Activated T-helper 1 cell treated with anti-CD3 and anti-CD28 coated beads, Interleukin-2, amount 50 U/mL, for 16 hours (primary cell): ENCODE measurements at places on chromosomes 3 and 15.

DNA sequence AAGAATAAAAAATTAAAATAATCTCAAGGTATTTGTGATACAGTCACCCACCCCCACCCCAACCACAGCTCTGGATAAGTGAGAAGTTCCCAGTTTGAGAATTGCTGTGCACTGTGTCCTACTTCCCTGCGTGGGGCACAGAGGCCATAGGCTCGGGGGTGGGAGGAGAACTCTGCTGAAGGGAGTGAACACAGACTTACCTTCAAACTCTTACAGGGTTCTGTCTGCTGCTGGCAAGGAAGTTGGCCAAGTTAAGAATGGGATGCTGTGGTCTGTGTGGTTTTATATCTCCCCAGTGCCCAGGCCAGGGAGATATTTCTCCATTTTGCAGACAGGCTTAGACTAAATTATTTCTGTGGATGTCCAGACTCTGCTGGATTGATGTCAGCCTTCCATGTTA lies 37.6 kb downstream of the SPTSSB start:
- DNase-seq, result no peak

GRCh38 chr3:179309225-179310078 lies 13.4 kb upstream of the ZNF639 start:
- no peak for DNase-seq

DNA sequence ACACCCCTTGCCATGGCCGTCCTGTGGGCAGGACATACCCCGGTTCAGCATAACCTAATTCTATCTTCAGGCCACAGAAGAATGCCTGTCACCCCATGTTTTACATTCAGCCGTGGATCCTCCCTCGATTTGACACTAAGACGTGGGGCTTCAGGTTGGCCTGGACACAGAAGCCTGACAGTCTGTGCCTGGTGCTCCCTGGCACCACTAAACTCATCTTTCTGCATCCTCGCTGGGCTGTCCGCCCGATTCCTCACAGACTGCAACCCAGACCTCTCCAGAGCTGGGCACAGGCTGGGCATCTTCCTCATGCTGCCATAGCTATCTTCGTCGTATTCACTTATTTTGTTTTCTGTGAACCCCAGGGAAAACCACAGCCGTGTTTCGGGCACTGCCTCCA lies 117.8 kb upstream of the IQSEC1 start:
- no peak for DNase-seq

GRCh38 chr3:114427285-114428043 lies 133.6 kb downstream of the TIGIT start:
- no peak for DNase-seq

DNA sequence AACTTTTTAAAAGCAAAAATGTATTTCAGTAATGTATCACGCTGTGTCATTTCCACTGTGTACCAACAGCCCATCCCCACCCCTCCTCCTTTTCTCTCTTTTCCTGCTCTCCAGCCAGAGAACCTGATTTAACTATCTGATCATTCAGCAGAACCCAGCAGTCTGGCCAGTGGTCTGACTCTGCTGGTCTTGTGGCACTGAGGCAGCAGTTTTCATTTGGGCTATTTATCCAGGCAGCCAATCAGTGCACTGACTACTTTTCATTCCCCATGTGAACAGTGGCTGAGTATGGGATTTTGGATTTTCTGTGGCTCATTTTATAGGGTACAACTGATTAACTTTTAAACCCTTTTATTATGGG lies 56.3 kb downstream of the GPR171 start:
- DNase-seq, result no peak

DNA sequence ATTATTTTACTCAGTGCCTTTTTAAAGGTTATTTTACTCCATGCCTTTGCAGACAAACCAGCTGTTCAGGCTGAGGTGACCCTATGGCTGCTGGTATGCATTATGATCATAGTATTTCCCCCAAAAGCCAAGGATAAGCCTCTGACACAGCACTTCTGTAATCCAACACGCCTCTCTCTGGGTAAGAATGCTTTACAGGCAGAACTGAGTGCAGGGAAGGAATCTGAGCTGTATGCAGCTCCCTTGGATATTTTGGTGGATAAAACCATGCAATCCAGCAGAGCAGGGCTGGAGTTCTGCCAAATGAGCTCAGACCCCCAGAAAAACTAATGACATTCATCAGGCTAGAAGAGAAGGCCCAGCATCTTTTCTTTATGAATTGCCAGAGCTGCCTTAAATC lies 11.7 kb upstream of the MAP1A start:
- DNase-seq, result no peak

DNA sequence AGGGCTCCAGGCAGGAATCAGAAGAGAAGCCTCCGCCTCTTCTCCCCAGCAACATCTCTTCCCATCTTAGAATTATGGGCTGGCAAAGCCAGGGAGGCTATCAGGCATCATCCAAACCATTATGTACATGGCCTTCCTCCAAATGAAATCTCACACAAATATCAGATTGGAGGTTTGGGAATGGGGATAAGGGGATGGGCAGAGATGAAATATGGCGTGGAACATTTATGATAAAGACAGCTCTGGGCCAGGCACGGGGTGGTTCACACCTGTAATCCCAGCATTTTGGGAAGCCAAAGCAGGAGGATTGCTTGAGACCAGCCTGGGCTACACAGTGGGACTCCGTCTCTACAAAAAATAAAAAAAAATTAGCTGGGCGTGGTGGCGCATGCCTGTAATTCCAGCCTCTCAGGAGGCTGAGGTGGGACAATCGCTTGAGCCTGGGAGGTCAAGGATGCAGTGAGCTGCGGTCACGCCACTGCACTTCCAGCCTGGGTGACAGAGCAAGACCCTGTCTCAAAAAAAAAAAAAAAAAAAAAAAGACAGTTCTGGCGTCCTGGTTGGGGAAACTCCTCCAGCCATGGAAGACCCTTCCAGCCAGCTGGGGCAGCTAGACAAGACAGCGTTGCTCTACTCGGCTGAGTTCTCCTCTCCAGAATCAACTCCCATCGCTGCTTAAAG lies 36.6 kb downstream of the CPN2 start:
- DNase-seq, result no peak

- DNase-seq, result no peak
Measured at GRCh38 chr3:109922856-109923255, 585.5 kb upstream of the DPPA4 start.

- DNase-seq, result no peak
Measured at GRCh38 chr15:100205549-100206295, 136.1 kb downstream of the ADAMTS17 start.

DNA sequence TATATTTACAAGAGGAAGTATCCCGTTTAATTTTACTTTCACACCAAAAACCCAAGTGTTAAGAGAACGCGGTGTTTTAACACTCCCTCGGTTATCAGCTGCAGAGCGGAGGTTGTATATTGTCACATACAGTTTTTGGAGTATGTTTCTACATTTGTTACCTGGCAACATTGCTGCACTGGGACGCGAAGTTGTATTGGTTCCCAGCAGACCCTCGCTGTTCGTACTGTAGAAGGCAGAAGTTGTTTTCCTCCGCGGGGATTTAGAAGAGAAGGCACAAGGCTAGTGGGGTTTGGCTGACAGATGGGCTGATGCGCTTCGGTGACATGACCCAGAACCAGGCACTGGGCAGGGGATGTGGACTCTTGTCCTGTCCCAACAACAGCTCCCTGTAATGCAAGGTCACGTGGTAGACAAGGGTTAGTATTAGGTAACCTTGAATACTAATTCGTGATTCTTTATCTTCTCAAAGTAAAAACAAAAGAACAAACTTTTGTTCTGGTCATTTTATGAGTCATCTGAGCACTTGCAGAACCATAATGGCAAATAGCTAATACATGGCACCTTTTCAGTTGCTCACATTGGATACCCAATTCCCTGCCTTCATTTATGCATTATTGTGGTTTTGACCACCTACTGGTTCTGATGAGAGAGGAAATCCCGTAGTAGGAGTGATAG lies 230.4 kb upstream of the BHLHE40 start:
- DNase-seq, result no peak

DNA sequence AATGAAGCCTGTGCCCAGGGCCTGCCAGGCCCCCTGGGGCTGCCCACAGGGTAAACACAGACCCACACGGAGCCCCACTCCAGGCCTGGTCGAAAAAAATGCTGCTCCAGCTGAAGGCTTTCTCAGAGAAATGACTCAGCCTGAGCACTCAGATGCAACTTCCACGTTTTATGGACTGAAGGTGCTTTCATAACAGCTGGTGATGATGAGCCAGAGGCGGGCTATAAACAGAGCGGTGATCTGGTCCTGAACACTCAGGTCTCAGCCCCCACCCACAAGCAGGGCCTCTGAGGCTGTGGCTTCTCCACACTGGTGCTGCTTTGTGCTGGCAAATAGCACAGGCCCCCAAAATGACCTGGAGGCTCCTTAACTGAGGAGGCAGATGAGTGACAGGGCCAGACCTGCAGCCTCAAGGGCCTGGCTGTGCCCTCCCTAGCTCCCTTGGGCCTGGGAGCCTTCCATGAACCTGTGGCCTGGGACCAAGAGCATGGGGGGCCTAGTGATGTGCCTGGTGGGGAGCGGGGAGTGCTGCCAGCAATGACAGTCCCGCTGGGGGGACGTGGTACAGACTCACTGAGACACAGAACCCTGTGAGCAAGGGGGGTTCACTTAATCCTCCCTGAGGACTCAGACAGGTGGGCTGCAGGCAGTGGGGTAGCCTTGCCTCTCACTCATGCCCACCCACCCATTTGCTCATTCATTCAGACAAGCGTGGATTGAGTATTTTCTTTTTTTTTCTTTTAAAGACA lies 23.0 kb upstream of the FURIN start:
- no peak for DNase-seq

DNA sequence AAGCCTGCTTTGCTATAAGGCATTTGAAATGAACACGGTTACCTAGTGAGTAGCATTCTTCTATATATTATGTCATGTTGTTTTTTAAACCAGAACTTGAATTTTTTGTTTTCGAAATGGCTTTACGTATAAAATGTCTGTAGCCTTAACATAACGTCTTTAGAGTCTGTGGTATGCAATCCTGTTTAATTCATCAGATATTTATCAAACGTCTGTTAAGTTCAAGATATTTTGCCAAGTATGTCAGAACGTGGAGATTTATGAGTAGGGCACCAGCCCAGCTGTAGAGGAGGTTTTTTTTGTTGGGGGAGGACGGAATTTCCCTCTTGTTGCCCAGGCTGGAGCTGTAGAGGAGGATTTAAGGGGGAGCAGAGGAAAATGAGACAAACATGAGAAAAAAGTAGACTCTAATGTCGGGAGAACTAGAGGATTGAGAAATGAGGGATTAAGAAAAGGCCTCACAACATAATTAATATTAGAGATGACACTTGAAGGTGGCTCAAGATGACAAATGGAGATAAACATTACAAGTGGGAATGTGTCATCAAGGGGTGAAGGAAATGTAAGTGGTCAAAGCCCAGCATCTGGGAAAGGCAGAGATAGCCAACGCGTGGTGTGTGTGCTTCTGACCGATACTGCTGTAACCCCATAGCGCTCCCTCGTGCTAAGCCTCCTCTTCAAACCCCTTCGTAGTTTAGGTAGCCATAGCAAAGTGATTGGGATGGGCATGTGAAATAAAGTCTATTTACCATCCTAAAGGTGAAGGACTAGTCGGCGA lies 154.0 kb upstream of the GOLGA6L4 start:
- no peak for DNase-seq

- DNase-seq, result no peak
Measured at GRCh38 chr15:89089316-89090230, 1.3 kb downstream of the ABHD2 start.

DNA sequence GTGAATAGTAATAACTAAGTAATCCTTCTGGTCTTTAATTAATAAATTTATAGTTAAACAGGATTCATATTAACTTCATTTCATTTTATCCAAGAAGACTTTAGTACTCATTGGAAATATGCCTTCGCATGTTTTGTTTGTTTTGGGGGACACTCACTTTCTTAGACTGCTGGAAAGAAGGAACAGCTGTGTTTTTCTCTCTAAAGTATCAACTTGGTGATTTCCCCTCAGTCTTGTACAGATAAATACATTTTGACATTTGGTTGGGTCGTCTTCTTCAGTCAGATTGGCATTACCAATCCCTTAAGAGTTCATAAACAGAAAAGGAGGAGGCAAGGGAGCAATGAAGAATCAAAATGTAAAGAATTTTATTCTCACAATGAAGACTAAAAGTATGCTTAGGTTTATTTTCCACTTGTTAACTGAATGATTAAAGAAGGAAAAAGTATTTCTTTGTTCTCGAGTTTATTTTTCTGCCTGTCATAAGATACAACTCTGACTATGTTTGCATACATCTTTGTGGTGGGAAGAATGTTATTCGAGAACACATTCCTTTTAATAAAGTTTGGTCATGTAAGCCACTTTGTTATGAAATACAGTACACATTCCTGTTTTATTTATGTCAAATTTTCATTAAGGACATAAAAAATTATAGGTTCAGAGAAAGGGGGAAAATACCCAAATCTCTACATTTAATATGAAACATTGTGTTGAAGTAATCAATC lies 140.2 kb downstream of the GMNC start:
- DNase-seq, result no peak

DNA sequence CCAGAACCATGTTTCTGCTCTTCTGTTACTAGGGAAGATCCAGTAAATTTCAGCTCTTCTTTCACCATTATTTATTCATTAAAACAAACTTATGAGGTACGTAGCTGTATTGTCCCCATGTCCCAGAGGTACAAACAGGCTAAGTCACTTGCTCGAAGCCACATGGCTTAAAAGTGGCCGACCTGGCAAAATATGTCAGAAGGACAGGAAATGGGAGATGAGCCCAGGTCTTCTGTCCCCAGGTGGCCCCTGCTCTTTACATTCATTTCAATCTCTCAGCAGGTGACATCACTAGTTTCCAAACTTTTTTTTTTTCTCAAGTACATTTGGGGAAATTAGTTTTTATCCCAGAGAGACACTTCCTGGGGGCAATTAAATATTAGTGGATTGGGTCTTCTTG lies 34.1 kb upstream of the LPP start:
- DNase-seq, result no peak

DNA sequence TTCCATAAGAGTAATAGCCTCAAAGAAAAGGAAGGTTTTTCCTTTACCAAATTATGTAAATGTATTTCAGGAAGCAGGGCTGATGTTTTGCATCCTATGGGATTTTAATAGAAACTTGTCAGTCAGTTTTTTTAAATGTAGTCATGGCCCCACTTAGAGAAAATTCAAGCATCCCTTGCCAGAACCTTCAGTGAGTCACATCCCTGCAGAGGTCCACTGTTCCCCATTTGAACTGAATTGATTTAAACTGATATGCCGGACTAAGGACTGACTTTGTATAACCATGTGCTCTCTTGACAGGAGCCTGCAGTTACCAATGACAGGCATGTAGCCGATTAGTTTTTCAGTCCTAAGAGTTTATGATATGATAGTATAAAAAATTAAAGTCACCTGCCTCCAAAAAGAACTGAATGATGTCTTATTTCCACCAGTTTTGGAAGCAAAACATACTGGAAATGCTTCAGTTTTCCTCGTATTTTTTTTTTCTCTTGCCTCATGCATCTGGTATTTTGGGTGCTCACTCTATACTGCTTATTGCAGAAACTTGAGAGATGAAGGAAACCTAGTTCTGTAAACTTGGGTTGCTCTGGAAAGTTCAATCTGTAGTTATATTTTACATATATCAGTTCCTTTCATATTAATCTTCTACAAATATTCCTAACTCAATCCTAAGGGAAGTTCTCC lies 30.7 kb downstream of the LRTM1 start:
- DNase-seq, result no peak

- no peak for DNase-seq
Measured at GRCh38 chr3:89617706-89618105, 510.3 kb downstream of the EPHA3 start.

GRCh38 chr3:28207000-28207733 lies 34.3 kb upstream of the CMC1 start:
- no peak for DNase-seq

GRCh38 chr3:25046911-25047771 lies 380.9 kb upstream of the RARB start:
- no peak for DNase-seq
